ENCODE measurements at places on chromosomes 5 and 9. TPM values are rescaled to one million over a fixed set of nuclear protein-coding genes. Genes with fewer than 3 reads are reported as not detected.

DNA sequence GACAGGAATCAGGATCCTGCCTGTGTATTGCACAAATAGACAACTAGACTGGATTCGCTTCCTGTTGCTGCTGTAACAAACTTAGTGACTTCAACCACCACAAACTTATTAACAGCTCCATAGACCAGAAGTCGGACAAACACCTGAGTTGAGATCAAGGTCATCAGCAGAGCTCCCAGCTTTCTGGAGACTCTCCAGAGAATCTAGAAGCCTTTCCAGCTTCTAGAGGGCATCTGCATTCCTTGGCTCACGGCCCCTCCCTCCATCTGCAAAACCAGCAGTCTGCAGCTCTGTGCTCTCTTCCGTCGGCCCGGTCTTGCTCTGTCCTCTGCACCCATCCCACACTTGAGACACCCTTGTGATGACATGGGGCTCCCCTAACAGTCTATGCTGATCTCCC lies 99.1 kb downstream of the KCNT1 start:
- DNase-seq, result no peak

DNA sequence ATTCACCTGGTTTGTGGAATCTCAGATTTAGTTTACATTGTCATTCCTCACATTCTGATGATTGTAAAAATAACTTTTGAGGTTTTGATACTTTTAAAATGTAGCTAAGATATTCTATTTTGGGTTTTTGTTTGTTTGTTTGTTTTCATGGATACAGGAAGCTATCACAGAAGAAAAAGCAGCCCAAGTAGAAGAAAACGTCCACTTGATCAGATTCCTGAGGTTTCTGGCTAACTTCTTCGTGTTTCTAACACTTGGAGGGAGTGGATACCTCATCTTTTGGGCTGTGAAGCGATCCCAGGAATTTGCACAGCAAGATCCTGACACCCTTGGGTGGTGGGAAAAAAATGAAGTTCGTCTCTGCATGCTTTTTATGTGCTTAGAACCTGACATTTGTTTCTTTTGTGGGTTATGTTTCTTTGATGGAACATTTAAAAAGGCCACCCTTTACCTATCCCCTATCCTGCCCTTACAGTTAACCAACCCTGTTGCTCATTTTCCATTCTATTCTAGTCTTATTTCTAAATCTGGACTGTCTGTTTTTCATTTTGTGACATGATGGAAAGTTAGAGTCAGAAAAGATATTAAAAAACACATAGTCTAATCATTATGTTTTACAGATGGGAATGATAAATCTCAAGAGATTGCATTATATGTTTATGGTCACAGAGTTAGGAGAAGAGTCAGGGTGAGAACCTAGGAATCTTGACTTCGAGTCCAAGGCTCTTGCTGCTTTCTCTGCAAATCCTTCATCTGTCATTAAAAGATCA lies 163.7 kb downstream of the ALDH1A1 start:
- DNase-seq, result no peak

GRCh38 chr5:135951257-135951656 lies 3.5 kb downstream of the LECT2 start:
- no peak for DNase-seq

GRCh38 chr5:141848744-141849414 lies 29.3 kb downstream of the PCDH1 start:
- DNase-seq, result peak; percentile 73

GRCh38 chr5:104793031-104793754 lies 1230.6 kb upstream of the NUDT12 start:
- DNase-seq, result no peak

CDKN2B gene
- polyA plus RNA-seq, result 19.9 TPM

TNFSF15 gene
- polyA plus RNA-seq, result 0.89 TPM

Measured in keratinocyte (primary cell).